Hematopoietic multipotent progenitor cell treated with erythropoietin and hydrocortisone succinate and interleukin-3 and kit ligand, for 4 days (in vitro differentiated cells): ENCODE measurements at places on chromosomes 4 and X.

DNA sequence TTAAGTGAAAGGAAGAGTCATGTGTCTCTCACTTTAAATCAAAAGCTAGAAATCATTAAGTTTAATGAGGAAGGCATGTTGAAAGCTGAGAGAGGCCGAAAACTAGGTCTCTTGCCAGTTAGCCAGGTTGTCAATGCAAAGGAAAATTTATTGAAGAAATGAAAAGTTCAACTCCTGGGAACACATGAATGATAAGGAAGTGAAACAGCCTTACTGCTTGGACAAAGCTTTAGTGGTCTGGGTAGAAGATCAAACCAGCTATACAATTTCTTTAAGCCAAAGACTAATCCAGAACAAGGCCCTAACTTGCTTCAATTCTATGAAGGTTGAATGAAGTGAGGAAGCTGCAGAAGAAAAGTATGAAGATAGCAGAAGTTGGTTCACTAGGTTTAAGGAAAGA is 24.9 kb downstream of the RHOH start:
- no peak for DNase-seq

- no peak for DNase-seq
Observed at GRCh38 chr4:144899393-144899792, 198.6 kb downstream of the ANAPC10 start.

- DNase-seq, result peak; percentile 31
Observed at GRCh38 chr4:26020083-26020668, 106.2 kb downstream of the SMIM20 start.

GRCh38 chr4:3122081-3122563 is 47.6 kb downstream of the HTT start:
- peak; percentile 37 for DNase-seq

- no peak for DNase-seq
Observed at GRCh38 chr4:25970226-25970675, 56.2 kb downstream of the SMIM20 start.

GRCh38 chrX:19705196-19705769 is 182.1 kb downstream of the SH3KBP1 start:
- DNase-seq, result no peak

- DNase-seq, result peak; percentile 14
Observed at GRCh38 chrX:42094218-42094617, 170.9 kb upstream of the CASK start.

- no peak for DNase-seq
Observed at GRCh38 chrX:136211766-136212556, 39.2 kb downstream of the MAP7D3 start.

DNA sequence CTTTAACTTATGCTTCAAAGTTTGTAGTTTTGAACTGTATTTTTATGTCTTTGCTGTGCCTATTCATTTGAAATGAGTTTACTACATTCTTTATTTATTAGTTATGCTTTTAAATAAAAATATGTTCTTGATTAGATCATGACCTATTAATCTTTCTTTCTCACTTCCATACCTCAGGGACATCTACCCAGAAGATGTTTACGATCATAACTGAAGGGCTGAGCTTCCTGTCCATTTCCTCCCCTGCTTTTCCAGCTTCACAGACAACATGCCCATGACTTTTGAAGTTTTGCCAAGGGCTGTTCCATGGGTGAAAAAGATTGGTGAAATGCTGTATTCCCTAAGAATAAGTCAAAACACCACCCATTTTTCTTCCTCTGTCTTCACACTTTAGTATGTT is 99.7 kb upstream of the DDIT4L start:
- no peak for DNase-seq

DNA sequence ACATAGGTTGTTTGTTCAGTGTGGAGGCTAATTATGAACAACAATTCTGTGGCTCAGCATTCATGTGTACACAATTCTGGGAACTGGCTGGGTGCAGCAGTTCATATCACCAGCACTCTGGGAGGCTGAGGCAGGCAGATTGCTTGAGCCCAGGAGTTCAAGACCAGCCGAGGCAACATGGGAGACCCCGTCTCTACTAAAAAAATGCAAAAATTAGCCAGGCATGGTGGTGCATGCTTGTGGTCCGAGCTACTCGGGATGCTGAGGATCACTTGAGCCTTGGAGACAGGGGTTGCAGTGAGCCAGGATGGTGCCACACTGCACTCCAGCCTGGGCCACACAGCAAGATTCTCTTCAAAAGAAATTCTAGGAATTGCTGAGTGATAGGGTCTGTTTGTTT is 4.5 kb upstream of the PPP2R2C start:
- no peak for DNase-seq

DNA sequence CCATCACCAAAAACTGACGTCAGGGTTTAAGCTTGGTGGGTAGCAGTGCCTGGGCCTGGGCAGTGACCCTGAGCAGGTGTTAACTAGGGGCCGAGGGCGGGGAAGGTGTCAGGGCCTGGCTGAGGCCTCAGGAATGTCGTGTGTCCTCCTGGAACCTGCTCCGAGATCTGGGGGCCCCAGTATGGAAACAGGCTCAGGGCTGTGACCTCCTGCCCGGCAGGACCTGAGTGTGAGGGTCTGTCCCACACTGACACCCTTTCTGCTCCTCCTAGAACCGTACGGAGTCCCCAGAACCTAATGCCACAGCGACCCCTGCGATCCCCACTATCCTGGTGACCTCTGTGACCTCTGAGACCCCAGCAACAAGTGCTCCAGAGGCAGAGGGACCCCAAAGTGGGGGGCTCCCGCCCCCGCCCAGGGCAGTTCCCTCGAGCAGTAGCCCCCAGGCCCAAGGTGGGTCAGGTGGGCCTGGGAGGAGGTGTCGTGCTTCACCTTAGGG is 741 bp downstream of the HGFAC start:
- DNase-seq, result no peak

GRCh38 chrX:2283111-2283859 is 217.5 kb downstream of the DHRSX start:
- no peak for DNase-seq

- DNase-seq, result no peak
Observed at GRCh38 chr4:183430317-183430993, 14.0 kb upstream of the CDKN2AIP start.

DNA sequence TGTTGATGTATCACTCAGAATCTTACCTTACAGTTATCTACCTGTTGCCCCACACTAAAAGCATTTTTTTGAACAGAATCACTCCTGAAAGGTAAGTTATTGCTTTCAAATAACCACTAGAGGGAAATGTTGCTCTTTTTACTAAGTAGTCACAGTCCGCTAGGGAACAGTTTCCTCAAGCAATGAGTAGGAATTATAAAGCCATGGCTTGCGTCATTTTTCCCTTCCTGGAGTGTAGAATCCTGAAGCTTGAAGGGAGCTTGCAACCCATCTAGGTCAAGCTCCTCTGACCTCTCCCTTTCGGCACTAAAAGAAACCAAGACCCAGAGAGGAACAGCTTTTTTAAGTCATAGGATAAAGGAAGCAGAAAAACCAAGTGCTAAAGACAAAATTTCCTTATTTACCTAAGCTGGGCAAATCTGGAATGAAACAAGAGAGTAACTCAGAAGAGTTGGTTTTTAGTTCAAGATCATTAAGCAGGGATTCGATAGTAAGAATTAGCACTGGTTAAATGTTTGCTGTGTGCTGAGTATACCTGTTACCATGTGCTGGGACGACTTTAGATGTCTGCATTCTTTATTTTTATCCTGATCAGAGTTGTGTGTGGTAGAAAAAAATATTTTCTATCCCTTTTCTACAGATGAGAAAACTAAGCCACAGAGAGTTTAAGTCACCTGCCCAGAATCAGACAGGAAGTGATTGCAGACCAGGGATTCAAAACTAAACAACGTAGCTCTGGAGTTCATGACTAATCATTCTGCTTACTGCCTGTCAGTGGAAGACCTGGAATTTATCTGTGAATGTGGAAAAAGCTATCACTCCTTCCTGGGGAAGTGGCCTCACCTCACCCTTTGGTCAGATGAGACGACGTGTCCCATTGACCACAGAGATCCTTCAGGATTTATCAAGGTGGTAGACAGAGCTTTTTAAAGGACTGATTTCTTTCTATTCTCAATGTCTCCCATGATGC is 631.5 kb downstream of the RAB28 start:
- peak; percentile 56 for DNase-seq

DNA sequence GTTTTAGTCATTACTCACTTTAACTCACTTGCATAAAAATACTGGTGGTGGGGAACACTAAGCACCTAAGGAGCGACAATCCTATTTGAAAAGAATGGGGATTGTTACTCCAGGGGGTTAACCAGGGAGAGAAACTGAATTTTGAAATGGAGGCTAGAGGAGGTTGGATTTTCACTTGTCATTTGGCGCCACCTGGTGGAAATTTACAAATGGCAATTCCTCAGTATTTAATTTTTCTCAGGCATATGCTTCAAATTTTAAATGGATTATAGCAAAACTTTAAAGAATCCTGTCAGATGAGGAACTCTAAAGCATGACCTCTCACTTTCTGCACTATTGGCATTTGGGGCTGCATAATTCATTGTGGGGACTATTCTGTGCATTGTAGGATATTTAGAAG is 2.7 kb upstream of the GEMIN8 start:
- peak; percentile 74 for DNase-seq

- no peak for DNase-seq
Observed at GRCh38 chr4:30828264-30828926, 108.2 kb downstream of the PCDH7 start.

DNA sequence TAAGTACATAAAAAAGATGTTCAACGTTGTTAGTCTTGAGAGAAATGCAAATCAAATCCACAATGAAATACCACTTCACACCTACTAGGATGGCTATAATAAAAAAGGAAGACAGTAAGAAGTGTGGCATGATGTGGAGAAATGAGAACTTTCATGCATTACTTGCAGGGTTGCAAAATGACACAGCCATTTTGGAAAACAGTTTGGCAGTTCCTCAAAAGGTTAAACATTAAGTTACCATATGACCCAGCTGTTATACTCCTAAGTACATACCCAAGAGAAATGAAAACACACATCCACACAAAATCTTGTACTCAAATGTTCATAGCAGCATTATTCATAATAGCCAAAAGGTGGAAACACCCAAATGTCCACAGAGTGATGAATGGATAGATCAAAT is 25.8 kb upstream of the LIMCH1 start:
- peak; percentile 50 for DNase-seq

GRCh38 chr4:8651661-8652180 is 59.2 kb downstream of the CPZ start:
- DNase-seq, result no peak

DNA sequence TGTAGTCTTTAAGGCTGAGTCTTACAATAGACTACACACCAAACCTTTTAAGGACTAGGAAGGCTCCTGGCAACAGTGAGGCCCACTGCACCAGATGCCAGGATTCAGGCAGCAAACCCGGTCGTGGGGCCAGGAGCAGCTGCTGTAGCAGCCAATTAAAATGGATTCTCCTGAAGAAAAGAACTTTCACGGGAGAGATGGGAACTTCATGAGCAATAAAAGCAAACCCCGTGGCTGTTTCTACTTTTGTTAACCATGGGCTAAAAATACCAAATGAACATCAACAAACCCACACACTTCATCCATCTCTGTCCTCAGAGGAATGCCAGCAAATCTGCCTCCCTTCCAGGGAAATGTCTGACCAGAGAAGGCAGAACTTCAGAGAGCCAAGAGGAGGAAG is 101.4 kb downstream of the BTC start:
- no peak for DNase-seq

- DNase-seq, result no peak
Observed at GRCh38 chrX:29634516-29634915, 580.8 kb upstream of the MAGEB2 start.

- DNase-seq, result no peak
Observed at GRCh38 chr4:167196344-167197012, 37.8 kb downstream of the SPOCK3 start.

GRCh38 chrX:29903360-29903759 is 312.0 kb upstream of the MAGEB2 start:
- no peak for DNase-seq
